ENCODE measurements at places on chromosomes 3 and 15.

DNA sequence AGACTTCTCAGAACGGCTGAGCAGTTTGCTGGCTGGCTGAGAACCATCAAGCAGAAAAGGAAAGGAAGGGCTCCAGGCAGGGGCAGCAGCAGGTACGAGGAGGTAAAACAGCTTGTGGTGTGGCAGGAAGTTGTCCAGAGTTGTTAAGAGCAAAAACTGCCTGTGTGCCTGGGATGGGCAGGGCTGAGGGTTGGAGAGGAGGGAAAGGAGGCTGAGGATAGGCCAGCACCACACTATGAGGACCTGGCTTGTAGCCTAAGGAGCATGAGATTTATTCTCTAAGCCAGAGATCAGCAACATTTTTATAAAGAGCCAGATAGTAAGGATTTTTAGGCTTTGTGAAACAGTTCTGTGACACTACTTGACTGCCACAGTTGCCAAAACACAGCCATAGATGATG lies 8.0 kb downstream of the IGSF10 start:
- DNase-seq: no peak

DNA sequence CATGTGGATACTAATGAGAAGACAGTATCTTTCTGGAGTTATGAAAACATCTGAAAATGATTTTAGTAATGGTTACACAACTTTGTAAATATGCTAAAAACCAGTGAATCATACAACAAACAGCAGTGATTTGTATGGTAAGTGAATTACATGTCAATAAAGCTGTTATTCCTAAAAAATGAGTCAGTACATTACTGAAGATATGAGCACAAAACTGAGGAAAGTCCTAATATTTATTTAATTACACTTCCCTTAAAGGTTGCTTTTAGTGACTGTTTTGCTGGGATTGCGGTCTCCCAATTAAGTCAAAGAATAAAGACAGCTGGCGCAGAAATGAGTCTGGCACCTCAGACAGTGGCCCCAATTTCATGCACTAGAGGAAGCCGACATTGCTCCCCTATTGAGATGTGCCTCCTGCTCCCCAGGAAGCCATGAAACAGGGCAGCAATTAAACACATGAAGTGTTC lies 50.9 kb upstream of the FSIP1 start:
- DNase-seq: no peak

DNA sequence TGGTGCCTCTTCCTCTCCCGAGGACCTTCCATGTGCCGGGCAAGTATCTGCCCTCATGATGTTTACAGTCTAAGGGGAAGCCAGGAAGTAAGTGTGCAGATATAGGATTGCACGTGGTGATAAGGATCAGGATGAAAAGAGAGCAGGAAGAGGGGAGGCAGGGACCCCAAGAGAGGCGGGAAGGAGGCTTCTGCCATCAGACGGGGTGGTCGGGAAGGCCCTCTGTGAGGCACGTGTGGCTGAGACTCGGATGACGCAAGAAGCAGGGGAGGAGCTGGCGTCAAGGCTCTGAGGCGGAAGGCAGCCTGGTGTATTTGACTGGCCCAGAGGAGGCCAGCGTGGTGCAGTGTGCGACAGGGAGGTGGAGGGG lies 762 bp upstream of the IQSEC1 start:
- no peak for DNase-seq

DNA sequence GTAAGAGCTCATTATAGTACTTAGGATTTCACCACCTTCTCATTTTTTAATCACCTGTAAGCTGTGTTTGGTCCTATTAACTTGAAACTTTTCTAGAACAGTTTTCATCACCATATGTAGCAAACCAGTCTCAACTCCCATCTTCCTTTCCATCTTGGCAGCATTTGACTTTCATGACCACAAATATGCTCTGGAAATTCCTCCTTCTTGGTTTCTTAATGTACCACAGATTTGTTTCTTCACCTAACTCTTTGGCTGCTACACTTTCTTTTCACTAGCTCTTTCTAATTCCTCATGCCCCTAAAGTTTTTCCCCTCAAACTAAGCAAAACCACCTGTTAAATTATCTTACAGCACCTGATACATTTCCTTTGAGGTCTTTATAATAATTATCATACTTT lies 13.2 kb upstream of the NMB start:
- no peak for DNase-seq

DNA sequence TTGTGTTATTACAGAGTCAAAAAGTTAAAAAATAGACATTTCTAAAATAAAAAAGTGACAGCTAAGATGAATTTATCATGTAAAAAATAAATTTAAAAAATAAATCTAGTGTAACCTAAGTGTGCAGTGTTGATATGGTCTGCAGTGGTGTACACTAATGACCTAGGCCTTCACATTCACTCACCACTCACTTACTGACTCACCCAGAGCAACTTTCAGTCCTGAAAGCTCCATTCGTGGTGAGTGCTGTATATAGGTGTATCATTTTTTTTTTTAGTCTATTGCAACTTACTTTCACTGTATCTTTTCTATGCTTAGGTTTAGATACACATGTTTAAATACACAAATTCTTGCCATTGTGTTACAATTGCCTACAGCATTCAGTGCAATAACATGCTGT lies 459.4 kb upstream of the ROBO1 start:
- DNase-seq: no peak

- DNase-seq: no peak
Measured at GRCh38 chr3:177946048-177946447, 590.2 kb upstream of the KCNMB2 start.

- no peak for DNase-seq
Measured at GRCh38 chr15:101372149-101372577, 77.1 kb upstream of the SNRPA1 start.

DNA sequence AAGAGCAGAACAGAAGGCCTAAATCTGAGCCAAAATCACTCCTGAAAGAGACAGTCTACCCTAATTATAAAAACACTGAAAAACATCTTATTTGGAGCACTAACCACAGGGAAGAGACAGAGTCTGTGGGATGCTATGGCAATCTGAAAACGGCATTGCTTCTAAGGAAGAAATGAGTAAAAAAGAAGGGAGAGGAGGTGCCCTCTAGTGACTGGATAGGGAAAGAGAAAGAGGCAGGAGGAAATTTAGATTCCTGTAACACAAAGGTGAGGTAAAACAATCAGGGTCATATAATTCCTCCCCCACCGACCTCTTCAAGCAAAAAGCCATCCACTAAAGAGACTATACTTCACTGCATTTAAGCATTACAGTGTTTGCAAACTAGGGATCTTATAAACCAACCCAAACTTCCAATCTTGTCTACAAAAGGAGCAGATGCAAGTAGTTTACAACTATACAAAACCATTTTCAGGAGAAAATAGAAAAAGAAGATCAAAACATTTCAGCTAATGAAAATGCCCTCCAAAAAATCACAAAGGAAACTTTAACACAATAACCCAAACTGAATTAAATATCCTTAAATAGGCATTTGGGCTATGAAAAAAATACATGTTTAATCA lies 32.6 kb downstream of the HACD2 start:
- no peak for DNase-seq

DNA sequence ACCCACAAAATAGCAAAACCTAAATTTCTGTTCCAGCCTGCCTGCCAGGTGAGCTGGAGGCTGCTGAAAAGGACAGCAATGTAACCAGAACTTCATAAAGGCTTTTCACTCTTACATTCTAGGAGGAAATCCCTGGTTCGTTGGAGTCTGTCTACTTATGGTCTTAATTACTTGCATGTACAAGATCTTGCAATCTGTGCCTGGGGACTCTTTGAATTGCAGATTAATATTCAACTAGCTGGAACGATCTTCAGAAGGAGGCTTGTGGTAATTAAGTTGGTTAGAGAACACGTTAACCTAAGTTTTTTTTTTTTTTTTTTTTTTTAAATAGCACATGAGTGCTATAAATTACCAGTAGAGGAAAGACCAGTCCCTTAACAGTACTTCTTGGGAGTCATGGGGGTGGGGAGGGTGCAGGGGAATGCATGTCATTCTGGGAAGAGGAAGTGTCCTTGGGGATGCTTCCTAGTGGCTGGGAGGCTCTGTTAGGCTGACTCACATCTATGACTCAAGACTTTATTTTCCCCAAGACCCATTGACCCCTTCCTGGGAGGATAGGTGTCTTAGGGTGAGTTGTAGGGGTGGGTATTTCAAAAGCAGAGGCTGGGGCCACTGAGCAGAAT lies 139.8 kb downstream of the RAB11A start:
- no peak for DNase-seq

- DNase-seq: no peak
Measured at GRCh38 chr3:161153480-161153879, 48.3 kb upstream of the B3GALNT1 start.

- DNase-seq: no peak
Measured at GRCh38 chr15:50979041-50979440, 70.6 kb downstream of the AP4E1 start.

- DNase-seq: no peak
Measured at GRCh38 chr3:184357248-184358123, 3.9 kb downstream of the CLCN2 start.

GRCh38 chr3:13662238-13662847 lies 113.4 kb downstream of the FBLN2 start:
- no peak for DNase-seq

DNA sequence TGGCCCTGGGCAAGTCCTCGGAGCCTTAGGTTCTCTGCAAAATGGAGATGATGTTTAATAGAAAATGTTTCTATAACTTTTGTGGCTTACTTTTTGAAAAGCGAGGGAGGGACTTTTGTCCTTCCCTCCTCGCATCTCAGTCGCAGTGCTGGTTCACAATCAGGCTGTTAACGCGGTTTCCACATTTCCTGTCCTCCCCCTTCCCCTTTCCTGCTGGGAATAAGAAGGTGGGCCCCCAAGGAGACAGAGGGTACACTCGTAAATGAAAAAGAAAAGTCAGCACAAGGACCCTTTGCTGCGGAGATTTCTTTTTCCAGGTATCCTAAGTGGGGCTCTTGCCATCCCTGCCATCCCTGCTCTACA lies 29.5 kb downstream of the ARHGAP31 start:
- no peak for DNase-seq

DNA sequence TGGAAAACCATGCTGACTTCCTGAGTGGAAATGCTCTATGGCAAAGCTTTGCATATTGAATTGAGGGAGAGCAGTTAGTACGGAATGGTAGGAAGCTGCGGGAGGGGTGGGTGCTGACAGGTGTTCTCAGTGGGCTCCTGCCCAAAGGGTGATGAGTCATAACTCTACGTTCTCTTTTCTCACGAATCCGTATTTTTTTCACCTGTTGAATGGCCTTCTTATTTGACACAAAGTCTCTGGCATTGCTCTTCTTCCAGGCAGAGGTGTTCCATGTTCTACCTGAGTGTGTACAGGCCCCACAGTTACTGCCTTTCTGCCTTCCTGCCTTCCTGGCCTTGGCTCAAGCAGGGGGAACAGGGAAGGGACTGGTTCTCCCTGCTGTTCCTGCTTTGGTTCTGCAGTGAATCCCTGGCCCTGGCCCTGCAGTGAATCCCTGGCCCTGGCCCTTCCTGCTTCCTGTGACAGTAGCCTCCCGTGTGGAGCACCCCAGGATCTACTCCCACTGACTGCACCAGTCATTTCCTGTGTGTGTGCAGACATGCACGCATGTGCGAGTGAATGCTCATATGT lies 31.9 kb downstream of the TRAK1 start:
- no peak for DNase-seq

GRCh38 chr3:158465074-158465473 lies 105.9 kb upstream of the MLF1 start:
- no peak for DNase-seq

DNA sequence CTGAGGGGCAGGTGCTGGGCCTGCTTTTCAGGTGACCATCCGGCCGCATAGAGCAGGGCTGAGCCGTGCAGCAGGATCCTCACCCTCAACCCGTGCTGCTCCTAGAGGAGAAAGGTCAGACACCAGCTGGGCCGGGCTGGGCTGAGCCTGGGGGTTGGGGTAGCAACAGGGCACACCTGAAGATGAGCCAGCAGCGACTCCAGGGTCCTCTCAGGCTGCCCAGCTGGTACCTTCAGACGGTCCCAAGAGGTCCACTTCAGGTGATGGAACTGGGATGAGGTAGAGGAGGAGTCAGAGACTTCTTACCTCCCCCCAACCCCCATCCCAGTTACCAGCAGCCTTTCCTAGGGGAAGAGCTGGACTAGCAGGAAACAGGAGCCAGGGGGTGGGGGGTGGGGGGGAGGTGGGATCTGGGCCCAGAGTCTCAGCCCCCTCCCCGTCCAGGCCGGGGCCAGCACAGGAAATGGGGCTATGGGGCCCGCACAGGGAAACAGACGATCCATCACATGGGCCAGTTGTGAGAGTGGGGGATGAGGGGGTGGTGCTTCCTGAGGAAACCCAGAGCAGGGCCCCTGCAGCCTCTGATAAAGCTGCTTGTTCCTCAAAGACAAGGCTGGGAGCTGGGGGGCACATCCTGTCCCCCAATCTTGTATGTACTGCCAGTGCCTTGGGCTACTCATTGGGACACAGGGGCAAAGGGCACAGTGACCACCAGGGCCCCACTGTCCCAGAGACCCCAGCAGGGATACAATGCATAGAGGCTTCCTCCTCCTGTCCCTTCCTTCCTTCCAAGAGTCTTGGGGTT lies 3.0 kb downstream of the INKA1 start:
- DNase-seq: peak; percentile 55

- no peak for DNase-seq
Measured at GRCh38 chr3:126781889-126782491, 78.0 kb downstream of the CHCHD6 start.

DNA sequence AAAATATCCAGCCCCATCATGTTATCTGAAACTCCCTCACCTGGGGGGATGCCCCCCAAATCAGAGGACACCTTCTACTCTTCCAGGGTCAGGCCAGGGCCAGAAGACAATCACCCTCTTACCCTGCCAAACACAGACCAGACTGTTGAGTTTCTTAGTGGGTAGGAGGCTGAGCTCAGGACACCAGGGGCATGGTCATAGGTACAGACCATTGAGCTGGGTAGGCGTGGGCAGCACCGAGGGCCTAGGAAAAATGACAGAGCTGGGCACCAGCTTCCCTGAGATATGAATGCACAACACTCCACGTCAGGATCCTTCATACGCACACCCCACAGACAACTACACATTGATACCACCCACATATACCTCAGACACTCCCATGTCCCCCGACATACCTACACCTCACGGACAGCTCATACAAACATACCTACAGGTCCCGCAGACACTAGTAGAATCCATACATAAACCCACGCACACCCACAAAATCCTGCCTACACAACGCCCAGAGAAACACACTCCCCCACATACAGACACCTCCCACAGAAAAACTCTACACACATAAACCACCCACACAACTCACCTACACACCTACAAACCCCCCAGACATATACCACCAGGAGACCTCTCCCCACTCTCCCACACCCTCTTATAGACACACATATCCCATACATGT lies 11.8 kb downstream of the AP3B2 start:
- no peak for DNase-seq

DNA sequence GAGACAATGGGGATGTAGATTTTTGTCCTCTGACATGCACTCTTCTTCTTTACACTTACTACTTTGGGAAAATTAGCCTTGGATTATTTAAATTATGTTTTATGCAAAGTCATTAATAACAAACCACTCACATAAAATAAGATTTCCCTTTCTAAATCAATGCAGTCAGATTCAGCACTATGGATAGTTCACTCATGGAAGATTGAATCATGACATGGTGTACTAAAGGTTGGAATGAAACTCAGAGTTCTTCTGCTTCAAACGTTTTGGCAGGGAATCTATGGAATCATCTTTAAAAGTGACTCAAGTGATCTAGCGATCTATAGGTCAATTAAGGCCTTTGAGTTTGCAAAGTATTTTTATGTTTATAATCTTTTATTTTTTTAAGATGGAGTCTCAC lies 154.3 kb downstream of the KCNMB2 start:
- no peak for DNase-seq

GRCh38 chr3:153315781-153316180 lies 153.8 kb downstream of the RAP2B start:
- DNase-seq: no peak

- no peak for DNase-seq
Measured at GRCh38 chr3:172846706-172847105, 96.2 kb downstream of the ECT2 start.

- no peak for DNase-seq
Measured at GRCh38 chr3:45145223-45145622, 955 bp downstream of the CDCP1 start.
